ENCODE measurements at places on chromosomes 6 and 20.

- DNase-seq: no peak
These were observed 76.5 kb downstream of the ADAT2 start for GRCh38 chr6:143374014-143374413.

DNA sequence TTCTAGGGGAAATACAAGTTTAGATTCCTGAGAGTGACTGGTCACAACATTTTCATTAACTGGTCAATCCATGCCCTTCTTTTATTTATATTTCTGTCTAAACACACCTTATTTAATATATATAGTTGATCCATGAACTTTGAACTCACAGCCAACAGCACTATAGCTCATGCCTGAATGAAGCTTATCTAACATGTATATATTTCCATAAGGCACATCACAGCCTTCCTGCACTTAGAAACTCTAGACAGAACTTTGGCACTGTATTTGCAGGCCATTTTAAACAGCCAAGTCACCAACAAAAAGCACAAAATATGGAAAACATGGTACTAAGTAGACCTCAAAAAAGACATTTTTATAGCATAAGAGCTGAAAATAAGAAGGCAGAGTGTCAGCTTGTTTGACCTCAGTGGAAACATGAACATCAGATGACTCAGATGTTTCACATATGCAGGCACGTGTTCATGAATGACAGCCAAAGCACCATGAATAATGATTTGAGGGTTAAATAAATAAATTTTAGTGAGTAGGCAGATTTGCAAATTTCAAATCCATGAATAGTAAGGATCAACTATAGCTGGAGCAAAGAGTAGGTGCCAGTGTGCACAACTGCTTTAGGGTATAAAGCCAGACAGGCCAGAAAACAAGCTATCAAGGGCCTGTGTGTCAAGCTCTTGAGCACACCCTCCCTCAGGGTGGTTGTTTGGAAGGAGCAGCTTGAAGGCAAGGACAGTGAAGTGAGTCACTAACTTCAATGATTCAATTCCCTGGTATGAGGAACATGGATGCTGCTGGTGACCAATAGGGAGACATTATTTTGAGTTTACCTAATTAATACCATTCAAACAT lies 88.9 kb upstream of the NT5E start:
- no peak for DNase-seq

- no peak for DNase-seq
These were observed 158.9 kb downstream of the MRPL14 start for GRCh38 chr6:43968110-43968965.

GRCh38 chr20:47365023-47365764 lies 8.7 kb upstream of the ZMYND8 start:
- DNase-seq: no peak

DNA sequence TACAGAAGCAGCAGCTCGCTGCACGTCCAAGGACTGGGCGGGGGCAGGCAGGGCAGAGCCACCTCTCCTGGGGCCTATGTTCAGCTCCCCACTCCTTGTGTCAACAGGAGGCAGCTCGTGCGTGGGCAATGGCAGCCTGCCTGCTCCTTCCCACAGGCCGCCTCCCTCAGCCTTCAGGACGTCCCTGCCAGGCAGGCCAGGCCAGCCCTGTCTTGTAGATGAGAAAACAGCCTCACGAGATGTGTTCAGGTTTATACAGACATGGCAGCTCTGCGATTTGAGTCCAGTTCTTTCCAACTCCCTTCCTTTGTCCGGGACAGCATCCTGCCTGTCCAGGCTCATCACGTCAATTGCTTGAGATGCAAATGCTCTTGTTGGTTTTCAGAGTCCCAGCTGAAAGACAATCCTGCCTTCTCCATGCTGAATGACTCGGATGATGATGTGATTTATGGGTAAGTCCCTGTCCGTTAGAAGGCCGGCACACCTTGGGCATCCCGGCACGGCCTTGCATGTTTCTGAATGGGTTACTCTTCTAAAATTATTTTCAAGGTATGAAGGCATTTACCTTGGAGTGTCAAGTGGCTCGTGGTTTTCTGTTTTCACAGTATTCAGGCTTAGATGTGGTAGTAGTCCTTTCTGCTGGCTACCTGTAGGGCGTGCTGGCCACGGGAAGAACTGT lies 13.5 kb downstream of the DYNLT1 start:
- no peak for DNase-seq

GRCh38 chr20:63542031-63542559 lies 4.9 kb upstream of the PTK6 start:
- DNase-seq: no peak

GRCh38 chr20:610130-611046 lies at the start of gene TCF15:
TCF15 (minus strand) TSS chr20:610309; CDS start chr20:610237, 72 bp downstream.
- DNase-seq: no peak

DNA sequence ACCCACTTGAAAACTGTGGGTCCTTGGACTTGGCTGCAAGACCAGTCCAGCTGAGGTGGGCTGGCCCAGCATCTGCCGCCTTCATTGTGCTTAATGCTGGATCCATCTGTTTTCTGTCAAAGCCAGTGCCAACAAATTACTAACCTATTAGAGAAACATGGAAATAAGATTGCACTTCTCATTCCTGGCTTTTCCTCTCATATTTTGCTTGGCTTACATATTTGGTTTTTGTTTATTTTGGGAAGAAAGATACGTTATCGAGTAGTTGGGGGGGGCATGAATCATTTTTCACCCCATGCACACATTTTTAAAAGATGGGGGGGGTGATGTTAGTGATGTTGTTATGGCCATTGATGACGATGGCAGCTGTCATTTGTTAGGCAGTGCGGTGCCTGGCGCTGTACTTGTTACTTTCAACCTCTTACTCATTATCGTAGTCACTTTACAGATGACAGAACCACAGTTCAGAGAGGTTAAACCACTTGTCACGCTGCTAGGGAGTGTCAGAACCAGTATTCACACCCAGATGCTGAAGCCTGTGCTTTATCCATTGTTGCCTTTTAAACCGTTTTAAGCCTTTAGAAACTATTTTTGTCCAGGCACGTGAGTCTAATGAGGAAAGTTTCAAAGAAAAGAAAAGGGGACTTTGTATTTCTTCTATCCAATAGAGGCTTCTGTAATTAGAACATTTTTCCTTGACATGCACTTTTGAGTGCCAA lies 180.0 kb downstream of the TMEM242 start:
- no peak for DNase-seq

DNA sequence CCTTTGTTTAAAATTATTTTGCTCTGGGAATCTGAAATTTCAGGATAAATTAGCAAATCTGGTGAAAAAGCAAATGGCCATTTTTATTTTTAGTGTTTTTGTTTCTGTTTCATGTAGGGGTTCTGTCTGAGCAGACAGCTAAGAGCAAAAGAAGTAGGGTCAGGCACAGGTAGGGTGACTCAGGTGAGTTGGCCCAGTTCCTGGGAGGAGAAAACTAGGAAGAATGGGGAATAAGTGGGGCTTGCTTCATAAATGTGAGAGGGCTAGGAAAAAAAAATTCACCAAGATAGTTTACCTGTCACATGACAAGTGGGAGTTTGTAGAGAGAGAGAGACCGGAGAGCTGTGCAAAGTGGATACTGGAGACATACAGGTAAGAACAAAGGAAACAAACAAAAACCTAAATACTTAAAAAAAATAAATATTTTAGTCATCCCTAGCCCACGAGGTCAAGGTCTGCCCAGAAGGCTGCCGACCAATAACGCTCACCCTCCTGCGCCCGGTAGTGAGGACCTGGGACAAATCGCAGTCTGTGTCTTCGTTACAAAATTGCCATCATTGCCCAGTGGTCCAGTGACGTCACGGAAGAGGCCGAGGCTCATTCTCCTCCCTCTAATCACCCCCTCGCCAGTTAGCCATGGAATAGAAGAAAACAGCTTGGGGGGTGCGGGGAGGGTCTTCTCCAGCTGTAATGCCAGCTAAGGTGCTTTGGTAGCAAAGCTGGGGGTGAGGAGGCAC lies 2.3 kb downstream of the THBD start:
- DNase-seq: no peak

- DNase-seq: no peak
These were observed 6.0 kb upstream of the HMGN3 start for GRCh38 chr6:79240509-79240908.

- DNase-seq: no peak
These were observed 155.2 kb upstream of the PRSS16 start for GRCh38 chr6:27092316-27092692.

- DNase-seq: no peak
These were observed 29.0 kb downstream of the L3MBTL3 start for GRCh38 chr6:130047088-130047995.

GRCh38 chr20:23415959-23416583 lies 5.2 kb downstream of the NAPB start:
- DNase-seq: no peak

- DNase-seq: no peak
These were observed 33.0 kb upstream of the KIAA1586 start for GRCh38 chr6:57013521-57013926.

GRCh38 chr6:37840940-37841300 lies 21.4 kb downstream of the ZFAND3 start:
- DNase-seq: no peak

- DNase-seq: no peak
These were observed 159.2 kb downstream of the GMPR start for GRCh38 chr6:16397623-16398022.

GRCh38 chr6:45686841-45687569 lies 309.3 kb upstream of the SUPT3H start:
- DNase-seq: no peak

- no peak for DNase-seq
These were observed 54.9 kb downstream of the PLAGL1 start for GRCh38 chr6:143952947-143953701.
